Esophagus mucosa (tissue), 1 donor: ENCODE measurements at places on chromosomes 5 and 9.

DNA sequence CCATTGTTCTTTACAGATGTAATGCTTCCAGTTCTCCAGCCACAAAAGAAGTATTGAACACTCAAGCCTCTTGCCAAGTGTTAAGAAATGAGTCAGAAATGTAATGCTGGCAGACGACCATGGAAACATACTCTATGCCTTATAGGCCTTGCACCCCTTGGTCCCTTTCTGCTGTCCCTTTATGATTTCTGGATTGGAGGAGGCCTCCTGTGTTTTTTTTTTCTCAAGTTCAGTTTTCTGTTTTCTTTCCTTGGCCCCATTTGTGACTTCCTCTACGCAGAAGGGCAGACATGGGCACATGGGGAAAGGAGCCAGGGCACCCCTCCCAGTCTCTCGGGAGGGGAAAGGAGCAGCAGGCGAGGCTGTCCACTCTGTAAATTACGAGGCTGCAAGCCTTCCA lies 53.4 kb downstream of the SNX18 start:
- ATAC-seq, result peak; percentile 48

DNA sequence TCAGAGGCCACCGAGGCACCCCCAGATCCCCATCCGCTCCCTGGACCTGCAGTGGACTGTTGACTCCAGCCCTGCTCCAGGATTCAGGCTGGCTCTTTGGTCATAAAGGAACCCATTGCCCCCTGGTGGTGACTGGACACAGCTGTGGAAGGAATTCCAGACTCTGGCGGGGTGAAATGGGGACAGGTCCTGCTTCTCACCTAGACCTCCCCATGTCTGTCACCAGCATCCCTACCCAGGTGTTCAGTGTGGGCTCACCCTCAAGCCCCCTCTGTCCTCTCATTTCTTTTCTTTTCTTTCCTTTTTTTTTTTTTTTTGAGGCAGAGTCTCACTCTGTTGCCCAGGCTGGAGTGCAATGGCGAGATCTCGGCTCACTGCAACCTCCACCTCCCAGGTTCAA lies 25.5 kb upstream of the STXBP1 start:
- ATAC-seq, result peak; percentile 59

GRCh38 chr9:108562176-108562575 lies 293.6 kb downstream of the ACTL7B start:
- ATAC-seq, result peak; percentile 97

DNA sequence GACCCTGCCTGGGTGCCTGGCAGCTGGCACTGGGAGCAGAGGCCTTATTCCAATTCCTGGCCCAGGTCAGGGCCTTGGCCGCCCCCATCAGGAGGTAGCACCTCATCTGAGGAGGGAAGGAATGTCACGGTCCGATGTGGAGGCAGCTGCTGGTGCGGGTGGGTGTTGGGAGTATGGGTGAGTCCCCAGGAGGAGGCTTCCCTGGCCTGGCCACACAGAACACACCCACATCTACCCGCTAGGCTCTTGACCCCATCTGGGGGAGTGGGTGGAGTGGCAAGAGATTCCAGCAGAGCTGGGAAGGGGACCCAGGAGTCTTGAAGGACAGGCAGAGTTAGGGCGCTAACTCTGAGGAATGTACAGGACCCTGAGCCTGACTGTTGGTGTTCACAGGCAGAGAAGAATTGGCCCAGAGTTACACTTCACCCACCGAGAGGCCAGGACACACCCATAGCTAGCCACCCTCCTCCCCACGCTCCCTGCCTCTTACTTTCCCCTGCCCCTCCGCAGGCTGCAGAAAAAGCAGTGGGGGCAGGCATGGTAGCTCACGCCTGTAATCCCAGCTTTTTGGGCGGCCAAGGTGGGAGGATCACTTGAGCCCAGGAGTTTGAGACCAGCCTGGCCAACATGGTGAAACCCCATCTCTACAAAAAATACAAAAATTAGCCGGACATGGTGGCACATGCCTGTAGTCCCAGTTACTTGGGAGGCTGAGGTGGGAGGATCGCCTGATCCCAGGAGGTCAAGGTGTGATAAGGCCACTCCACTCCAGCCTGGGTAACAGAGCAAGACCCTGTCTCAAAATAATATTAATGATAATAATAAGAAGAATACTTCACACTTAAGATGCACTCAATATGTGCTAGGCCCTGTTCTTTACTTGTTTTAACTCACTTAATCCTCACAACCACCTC lies 6.0 kb downstream of the OLFML2A start:
- ATAC-seq, result no peak

DNA sequence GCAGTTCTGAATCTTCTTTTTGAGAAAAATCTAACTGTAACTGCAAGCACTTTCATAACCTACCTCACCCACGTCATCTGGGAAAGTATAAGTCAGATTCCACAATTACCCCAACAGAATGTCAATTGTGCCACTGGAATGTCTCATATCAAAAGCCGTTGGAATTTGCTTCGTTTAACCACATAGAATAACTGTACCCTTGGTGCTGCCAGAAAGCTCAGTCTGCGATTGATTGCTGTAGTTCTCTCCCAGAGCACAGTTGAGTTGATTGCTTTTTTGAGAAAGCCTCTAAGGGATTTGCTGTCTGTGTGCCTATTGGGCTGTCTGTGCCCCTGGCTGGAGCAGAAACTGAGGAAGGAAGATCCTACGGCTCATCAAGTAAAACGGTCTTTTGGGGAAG lies 583.6 kb downstream of the TMEM38B start:
- no peak for ATAC-seq

DNA sequence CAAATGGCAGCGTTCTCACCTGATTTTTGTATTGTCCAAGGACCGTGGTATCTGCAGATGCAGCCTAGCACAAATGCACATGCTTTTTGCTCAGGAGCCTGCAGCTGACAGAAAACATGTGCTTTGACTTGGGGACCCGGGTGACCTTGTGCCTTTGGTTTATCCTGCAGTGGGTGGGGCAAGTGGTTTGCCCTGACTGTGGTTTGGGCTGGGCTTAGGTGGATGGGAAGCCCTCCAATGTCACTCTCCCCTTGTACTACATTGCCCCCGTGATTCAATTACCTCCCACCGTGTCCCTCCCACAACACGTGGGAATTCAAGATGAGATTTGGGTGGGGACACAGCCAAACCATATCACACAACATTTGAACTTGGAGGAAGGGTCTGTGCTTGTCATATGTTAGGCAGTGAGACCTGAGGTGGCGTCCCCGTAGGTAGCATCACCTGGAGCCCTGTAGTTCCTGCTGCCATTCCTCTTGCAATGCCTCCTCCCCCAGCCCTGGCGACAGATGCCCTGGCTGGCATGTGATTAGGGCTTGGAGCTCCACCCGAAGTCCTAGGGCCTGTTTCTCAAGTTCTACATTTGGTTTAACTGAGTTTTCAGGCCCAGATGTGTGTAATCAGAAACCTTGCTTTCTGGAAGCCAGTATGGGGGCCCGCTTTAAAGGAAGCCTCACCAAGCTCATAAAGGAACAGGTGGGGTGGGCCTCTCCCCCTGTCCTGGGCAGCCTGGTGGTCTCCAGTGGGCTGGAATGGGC lies 2.1 kb downstream of the ANKRD33B start:
- ATAC-seq, result peak; percentile 22

DNA sequence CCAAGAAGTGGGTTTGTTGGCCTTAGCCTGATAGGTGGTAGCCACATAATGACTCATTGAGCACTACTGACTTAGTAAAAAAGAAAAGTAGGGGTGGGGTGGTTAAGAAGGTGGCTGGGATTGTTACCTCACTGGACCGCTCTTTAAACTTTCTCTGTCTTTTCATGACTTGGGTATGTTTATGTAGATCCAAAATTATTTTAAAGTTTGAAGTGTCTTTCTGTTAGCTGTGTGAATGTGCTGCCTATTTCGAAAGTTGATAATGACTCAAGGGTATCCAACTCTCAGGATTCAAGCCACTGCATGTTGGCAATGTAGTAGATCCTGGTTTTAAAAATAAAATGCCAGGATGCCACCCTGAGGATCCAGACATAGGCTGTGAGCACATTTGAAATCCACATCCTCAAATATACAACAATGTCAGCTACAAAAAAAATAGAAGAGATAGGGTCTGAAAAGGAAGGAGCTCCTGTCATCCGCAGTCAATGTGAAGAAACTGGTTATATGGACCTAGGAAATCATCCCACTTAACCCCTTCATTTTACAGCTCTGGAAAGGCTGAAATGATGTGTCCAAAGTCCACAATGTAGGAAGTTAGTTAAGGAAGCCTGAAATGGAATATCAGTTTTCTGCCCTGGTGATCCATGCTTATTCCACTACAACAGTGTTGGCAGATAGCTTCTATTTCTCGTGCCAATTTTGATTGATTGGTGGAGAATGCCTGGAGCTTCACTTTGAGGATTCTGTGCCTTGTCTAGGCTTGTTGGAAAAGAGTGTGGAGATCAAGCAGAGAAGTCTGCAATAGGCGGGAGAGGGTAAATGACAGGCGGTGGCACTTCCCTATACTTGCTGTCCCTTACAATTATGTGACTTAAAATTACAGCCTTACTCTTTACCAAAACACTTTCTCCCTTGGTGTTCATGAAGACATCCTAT lies 23.4 kb downstream of the ZNF462 start:
- peak; percentile 58 for ATAC-seq

DNA sequence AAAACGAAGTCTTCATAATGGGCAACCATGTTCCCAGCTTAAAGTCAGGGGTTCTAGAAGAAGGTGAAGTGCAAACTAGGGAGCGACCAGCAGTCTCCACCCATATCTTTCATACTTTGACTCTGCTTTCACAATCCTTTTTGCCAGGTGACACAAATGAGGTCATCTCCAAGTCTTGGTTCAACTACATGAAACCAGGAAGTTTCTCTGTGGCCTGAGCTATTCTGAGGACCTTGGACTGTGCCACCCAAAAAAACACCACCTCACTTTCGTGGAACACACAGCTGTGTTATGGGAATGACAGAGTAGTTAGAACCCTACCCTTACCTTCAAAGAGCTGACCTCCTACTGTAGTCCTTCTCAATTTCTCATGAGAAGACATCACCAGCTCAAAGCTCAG lies 309.2 kb downstream of the AGTPBP1 start:
- peak; percentile 75 for ATAC-seq

- ATAC-seq, result no peak
These were observed 112.5 kb upstream of the SLIT3 start for GRCh38 chr5:169413416-169413815.

DNA sequence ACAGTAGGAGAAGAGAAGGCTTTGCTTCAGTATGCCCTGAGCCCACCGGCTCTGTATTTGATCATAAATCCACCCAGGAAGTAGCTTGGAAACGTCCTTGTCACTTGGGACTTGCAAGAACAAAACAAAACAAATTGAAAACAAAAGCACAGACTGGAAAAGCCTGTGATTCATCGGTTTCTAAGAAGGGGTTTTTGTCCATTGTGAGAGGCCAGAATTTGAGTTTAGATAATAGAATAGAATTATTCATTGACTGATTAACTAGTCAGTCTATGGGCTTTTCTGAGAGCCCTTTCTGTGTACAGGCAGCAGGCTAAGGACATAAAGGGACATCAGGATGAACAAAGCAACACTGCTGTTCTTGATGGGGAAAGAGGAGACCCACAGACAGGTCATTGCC lies 424.8 kb downstream of the IRX1 start:
- ATAC-seq, result no peak

GRCh38 chr5:111493031-111493430 lies 19.3 kb downstream of the STARD4 start:
- ATAC-seq, result no peak

- ATAC-seq, result no peak
These were observed 107.6 kb upstream of the COL5A1 start for GRCh38 chr9:134533850-134534588.

- peak; percentile 59 for ATAC-seq
These were observed 324.4 kb downstream of the ENC1 start for GRCh38 chr5:74316064-74316603.

- peak; percentile 14 for ATAC-seq
These were observed 344 bp downstream of the NEUROG1 start for GRCh38 chr5:135535420-135535819.

- peak; percentile 58 for ATAC-seq
These were observed 25.7 kb upstream of the C5orf47 start for GRCh38 chr5:173963182-173963838.
